Stimulated activated CD8-positive, alpha-beta memory T cell treated with anti-CD3 and anti-CD28 coated beads, Interleukin-15, amount 100 ng/mL, for 24 hours (primary cell): ENCODE measurements at places on chromosomes 6 and 20.

DNA sequence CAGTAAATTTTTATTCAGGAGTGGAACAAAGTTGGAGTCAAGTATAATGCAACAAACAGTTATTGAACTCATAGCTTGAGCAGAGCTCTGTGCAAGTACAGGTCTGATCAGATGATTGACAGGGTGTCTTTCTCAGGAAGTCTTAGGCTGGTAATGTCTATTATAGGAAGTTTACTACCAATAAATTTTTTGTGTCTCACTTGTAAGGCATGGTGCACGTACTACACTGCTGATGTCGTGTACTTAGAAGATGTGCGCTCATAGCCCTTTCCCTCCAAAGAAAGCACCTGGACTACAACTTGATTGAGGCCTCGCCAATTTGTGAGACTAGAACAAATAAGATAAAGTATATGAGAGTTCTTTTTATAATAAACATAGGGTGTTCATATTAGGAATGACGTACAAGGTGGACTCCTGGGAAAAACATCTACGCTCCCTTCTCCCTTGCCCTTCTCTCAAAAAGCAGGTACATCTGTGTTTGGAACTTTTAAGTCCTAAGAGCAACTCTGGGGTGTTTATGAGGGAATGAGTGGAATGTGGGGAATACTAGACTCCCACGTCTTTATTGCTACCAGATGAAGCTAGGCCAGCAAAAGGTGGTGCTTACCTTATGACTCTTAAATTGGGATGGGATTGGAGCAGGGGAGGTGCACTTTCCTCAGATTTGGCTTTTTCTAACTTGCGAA is 1.5 kb downstream of the NDUFAF5 start:
- DNase-seq: no peak

GRCh38 chr6:829656-830055 is 136.7 kb upstream of the EXOC2 start:
- DNase-seq: no peak

- DNase-seq: no peak
These were observed 32.8 kb upstream of the SMIM8 start for GRCh38 chr6:87289571-87289970.

DNA sequence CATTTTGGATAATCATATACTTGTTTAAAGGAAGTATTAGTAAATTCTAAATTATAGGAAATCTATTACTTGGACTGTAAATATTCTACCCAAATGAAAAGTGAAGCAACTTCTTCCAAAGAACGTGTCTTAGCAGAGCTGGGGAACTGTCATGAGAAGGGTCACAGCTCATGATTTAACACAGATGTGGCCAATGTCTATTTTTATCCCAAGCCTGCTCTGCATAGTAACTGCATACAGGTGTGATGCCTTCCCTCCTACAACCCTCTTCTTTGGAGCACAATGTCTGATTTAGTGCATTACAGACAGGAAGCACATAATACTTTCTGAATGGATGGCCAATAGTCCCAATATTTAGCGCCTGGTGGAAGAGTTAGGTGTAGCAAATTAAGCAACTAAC is 138.7 kb upstream of the THEMIS start:
- no peak for DNase-seq

GRCh38 chr6:138607478-138608433 is 108.5 kb upstream of the NHSL1 start:
- DNase-seq: no peak

GRCh38 chr20:46333161-46333991 is 25.1 kb upstream of the CDH22 start:
- no peak for DNase-seq
